ENCODE measurements at places on chromosomes 12 and 14.

- no peak for DNase-seq
Observed at GRCh38 chr12:7046383-7047105, 14.0 kb upstream of the C1S start.

GRCh38 chr12:41950455-41950854 is 194.2 kb downstream of the GXYLT1 start:
- DNase-seq: no peak

GRCh38 chr12:50506753-50507473 is 2.1 kb downstream of the DIP2B start:
- no peak for DNase-seq

DNA sequence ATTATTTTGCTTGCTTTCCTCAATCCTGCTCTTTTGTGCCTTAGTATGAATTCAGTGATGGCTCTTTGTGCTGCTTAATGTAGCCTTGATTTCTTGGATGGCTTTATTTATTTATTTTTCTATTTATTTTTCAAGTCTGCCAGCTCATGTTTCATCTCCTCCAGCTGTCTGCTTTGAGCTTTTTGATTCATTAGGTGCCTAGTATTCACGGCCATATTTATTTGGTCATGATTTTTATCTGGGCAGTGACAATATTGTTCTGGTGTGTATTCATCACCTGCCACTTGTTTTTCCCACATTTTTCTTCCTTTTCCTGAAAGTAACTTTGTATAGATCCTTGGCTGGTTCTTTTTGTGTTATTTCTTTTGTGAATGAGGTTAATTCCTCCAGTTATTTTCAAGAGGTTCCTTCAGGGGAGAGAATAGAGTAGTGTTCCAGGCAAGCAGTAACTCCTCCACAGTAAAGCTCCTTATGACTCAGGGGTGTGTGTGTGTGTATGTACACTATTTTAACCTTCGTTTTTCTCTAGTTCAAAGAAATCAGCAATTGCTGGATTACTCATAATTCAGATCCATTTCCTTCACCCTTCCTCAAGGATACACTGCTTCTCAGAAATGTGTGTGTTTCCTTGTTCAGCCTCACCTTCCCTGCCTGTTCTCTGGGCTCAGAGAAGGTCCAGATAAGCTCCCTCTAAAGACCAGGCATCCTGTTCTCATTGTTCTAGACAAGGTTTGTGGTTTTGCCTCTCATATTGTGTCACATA is 51.6 kb upstream of the PMCH start:
- DNase-seq: no peak

DNA sequence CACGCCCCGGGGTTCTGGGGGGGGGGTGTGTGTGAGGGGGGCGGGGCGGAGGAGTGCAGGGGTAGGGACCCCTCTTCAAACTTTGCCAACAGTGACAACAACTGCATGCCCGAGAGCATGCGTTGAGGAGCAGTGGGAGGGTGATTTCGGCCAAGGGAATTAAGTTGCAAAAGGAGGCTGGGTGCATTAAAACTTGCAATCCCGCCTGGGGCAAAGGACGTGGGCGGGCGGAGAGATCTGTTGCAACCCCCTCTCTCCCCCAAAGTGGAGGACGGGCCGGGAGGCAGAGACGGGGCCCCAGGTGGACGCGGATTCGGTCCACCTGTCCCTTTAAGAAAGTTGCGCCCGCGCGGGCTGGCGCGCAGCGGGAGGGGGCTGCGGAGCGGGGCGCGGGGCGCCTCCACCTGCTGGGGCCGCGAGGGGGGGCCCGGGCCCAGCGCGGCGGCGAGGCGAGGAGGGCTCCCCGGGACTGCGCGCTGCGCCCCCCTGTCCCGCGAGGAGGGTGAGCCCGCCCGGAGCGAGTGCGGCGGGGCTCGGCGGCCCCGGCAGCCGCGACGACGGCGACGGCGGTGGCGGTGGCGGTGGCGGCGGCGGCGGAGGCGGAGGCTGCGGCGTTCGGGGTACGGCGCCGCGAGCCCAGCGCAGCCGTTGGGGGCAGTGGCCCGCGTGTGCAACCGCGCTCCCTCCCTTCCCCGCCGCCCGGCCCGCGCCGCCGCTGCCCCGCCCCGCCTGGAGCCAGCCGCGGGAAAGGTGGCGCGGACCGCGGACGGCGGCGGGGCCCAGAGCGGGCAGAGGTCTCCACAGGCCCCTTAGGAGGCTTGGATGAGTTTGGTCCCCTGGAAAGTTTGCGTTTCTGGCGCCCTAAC is 530 bp upstream of the FOXN4 start:
- DNase-seq: no peak

DNA sequence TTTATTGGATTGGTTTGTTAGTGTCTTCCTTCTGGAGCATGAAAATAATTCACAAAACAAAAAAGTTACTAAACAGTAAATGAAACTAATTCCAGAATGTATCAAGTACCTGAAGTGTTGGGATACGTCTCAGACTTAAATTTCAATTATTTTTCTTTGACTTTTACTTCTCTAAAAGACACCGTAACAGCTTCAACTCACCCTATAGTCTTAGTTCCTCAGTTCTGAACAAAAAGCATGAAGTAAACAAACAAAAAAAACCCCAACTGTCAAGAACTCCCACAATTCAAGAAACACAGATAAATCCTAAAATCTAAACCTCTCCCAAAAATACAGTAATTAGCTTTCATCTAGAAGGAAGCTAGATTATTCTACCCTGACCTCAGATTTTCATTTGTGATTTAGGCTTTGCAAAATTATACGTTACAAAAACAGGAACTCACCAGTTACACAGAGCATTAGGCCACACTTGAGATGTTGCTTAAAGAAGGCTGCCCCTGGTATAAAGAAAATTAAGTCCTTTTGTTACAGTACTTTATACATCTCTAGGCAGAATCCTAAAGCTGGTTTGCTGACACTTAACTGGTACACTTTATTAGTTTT is 10.2 kb downstream of the HEATR5A start:
- DNase-seq: no peak

- no peak for DNase-seq
Observed at GRCh38 chr14:46036099-46036498, 615.5 kb downstream of the RPL10L start.

GRCh38 chr12:52800259-52800917 is 4.5 kb upstream of the KRT3 start:
- no peak for DNase-seq

DNA sequence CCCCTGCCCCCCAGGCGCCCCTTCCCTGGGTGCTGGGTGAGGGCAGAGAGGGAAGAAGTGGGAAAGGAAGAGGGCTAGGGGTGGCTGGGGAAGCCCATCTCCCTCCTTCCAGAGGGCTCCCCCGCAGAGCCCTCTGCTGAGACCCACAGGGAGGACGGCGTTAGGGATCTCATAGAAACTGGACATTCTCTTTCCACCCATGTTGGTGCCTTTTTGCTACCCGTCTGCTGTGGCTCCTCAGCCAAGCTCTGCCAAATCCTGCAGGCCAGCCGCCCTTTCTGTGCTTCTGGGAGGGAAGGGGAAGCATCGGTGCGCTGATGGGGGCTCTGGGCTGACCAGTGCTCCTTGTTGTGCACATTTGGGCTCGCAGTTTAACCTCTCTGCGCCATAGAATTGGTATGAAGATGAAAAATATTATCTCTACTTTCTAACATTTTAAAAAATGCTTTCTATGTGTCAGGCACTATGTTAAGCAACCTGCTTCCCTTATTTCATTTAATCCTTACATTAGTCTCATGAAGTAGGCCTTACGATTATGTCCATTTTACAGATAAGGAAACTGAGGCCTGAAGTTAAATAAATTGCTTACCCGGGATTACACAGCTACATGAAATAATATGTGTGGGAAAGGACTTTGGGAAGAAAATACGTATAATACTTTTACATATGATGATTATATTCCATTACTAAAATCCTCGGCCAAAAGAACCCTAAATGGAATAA is 981 bp downstream of the SLC48A1 start:
- no peak for DNase-seq

All from cortex of kidney (tissue), 1 donor.